Activated CD4-positive, alpha-beta T cell treated with anti-CD3 and anti-CD28 coated beads for 24 hours (primary cell): ENCODE measurements at places on chromosomes 2 and 18.

- DNase-seq = no peak
These were observed 179.0 kb downstream of the FAM210A start for GRCh38 chr18:13547347-13547746.

DNA sequence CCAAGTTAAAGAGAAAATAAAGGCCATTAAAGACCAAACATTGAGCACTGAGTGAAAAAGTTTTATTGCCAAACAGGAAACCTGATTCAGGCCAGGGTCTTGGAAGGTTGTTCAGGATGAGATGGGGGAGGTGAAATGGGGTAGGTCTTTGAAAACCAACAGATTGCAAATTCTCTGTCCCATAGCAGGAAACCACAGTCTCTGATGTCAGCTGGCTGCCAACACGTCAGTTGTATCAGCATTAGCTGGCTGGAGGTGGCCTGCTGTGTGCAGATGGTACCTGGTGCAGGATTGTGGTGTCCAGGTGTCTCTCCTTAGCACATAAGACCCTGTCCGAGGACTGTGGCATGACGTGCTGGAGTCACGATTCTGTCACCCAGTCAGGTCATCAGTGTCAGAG lies 106.3 kb downstream of the MSH2 start:
- no peak for DNase-seq

DNA sequence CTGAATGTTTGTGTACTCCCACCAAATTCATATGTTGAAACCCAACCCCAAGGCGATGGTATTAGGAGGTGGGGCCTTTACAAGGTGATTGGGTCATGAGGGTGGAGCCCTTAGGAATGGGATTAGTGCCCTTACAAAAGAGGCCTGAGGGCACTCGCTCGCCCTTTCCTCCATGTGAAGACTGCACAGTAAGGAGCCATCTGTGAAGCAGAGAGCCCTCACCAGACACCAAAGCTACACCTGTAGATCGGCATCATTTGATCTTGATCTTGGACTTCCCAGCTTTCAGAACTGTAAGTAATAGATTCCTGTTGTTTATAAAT lies 62.9 kb upstream of the FZD7 start:
- no peak for DNase-seq

GRCh38 chr2:45908316-45909170 lies 257.1 kb downstream of the PRKCE start:
- no peak for DNase-seq

GRCh38 chr2:188395903-188396689 lies 104.4 kb downstream of the GULP1 start:
- DNase-seq = no peak

GRCh38 chr18:50594012-50594411 lies 34.1 kb downstream of the MAPK4 start:
- no peak for DNase-seq

- no peak for DNase-seq
These were observed 96.8 kb downstream of the DIS3L2 start for GRCh38 chr2:232058063-232058877.

GRCh38 chr2:32746669-32747068 lies 118.8 kb downstream of the TTC27 start:
- no peak for DNase-seq

GRCh38 chr18:58476516-58477256 lies 152.2 kb downstream of the ALPK2 start:
- DNase-seq = no peak

GRCh38 chr2:218264773-218265561 lies 4.2 kb downstream of the GPBAR1 start:
- DNase-seq = no peak

GRCh38 chr2:59389240-59389639 lies 1148.1 kb upstream of the FANCL start:
- DNase-seq = no peak

- DNase-seq = no peak
These were observed 111.0 kb upstream of the SALL3 start for GRCh38 chr18:78868330-78869316.

GRCh38 chr2:40160751-40161218 lies 291.1 kb downstream of the SLC8A1 start:
- DNase-seq = no peak

- DNase-seq = no peak
These were observed 113.7 kb upstream of the MAP4K3 start for GRCh38 chr2:39550701-39551285.

DNA sequence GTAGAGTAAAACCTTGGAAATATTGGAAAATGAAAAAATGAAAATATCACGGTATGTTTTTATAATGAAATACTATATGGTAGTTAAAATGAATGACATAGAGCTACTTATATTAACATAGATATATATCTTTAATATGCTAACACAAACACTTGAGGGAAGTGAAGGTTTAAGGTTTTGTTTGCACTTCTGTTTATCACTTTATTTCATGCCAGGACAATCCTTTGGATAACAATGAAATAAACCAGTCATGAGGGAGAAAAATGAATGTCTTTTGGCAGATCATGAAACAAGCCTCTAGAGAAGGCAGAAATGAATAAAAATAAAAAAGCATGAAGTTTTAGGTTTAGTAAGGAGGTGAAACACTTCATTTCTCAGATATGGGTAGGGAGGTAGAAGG lies 89.9 kb downstream of the BAZ2B start:
- DNase-seq = no peak

GRCh38 chr18:50397023-50397422 lies 22.2 kb downstream of the SKA1 start:
- DNase-seq = no peak

DNA sequence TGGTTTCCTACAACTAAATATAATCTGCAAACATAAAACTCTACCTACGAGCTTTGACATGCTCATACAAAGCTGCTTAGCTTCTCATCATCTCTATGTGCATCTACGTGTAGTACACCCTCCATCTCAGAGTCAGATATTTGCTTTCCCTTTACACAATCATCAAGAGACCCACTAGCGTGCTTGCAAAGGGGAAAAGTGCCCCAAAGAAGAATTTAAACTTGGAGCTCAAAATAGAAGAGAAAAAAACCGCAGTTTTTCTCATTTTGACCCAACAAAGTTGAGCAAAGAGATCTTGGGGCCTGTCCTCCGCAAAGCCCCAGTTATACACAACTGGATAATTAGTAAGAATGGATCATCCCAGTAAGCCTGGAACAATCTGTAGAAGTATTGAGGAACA lies 104.1 kb downstream of the PAX3 start:
- DNase-seq = no peak

GRCh38 chr18:58785171-58785805 lies 79.4 kb upstream of the ZNF532 start:
- DNase-seq = no peak
